Mononuclear cell (primary cell): ENCODE measurements at places on chromosomes 11 and 22. TPM values are rescaled to one million over a fixed set of nuclear protein-coding genes. Genes with fewer than 3 reads are reported as not detected.

SLC15A3 gene
- 77.6 TPM for total RNA-seq

MS4A15 gene
- total RNA-seq, result not detected

FAM111A gene
- 29.4 TPM for total RNA-seq

ANKK1 gene
- 0.31 TPM for total RNA-seq

NXPE2 gene
- not detected for total RNA-seq

ALDH3B1 gene
- 19.6 TPM for total RNA-seq
